Ammon's horn (tissue), 1 donor: ENCODE measurements at places on chromosomes 7 and 10.

GRCh38 chr7:125971656-125972055 lies 1042.0 kb upstream of the POT1 start:
- DNase-seq, result no peak

GRCh38 chr10:80168679-80169380 lies 36.3 kb downstream of the PLAC9 start:
- no peak for DNase-seq

GRCh38 chr10:55374917-55375316 lies 573.9 kb upstream of the PCDH15 start:
- no peak for DNase-seq

GRCh38 chr7:65441010-65441409 lies 67.4 kb downstream of the ZNF92 start:
- DNase-seq, result no peak

GRCh38 chr7:120799813-120800475 lies 58.0 kb downstream of the TSPAN12 start:
- DNase-seq, result no peak

DNA sequence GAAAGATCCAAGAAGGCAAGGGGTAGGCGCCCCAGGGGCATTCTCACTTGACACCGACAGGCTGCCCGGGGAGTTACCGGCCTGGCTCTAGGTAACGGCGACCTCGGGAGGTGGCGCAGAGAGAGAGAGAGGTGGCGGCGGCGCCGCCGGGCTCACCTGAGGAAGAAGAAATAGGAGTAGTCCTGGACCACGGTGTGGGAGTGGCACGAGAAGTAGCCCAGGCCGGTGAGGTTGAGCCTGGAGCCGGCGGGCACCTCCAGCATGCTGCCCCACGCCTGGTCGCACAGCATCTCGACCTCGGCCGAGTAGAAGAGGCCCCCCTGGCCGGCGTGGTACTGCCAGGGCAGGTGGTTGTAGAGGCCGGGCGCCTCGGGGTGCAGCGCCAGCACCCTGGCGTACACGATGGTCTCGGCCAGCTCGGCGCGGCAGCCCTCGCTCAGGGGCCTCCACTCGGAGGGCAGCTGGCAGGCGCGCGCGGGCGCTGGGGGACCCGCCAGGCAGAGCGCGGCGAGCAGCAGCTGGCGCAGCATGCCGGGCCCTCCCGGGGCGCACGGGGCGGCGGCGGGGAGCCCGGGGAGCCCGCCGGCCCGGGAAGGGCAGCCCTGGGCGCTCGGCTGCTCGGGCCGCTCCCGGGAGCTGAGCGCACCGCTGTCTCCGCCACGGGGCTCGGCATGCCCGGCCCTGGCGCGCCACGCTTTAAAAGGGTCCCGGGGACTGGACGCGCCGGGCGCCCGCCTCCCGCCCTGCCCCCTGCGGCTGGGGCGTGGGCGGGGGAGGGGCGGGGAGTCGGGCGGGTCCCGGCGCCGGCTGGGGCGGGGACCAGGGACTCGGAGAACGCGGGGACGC lies at the start of gene CCDC3:
Gene CCDC3 (minus strand): TSS at position 673 of the 846 bp plus-strand sequence. CDS start 143 bp downstream, at position 530.
- DNase-seq, result no peak

- no peak for DNase-seq
These were observed 80.7 kb downstream of the CDK6 start for GRCh38 chr7:92755680-92756079.

DNA sequence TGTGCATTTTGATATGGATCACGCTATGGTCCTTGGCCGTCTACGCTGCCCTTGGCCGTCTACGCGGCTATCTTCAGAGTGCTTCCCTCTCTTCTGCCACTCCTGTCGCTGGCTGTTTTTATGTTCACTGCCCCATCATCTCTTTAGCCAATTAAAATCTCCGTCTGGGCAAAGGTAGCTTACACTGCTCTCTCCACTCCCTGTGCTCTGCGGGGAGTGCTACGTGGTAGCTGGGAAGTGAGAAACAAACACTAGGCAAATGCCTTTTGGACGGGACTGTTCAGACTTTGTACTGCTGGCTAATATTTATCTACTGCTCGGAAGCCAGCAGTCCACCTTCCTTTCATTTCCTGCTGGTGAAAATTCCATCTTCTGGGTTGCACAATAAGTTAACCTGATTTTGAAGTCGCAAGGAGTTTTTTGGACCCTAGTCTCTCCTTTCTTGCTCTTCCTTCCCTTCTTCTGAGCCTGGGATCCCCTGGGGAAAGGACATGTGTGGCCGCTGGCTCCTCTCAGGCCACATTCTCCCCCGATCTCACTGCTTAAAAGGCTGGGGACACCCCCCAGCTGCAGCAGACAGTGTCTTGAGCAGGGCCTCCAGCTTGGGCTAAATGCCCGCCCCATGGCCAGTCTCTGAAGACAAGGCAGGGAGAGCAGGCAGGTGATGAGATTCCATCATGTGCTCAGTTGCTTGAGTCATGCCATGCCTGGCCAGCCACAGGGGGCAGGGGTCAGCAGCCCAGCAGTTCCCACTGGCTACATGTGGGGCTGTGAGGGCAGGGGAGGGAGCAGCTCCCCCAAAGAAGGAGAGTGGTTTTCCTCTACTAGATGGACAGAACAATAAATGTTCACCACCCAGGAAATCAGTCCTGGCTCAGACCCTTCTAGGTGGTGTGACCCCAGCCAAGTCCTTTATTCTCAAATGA lies 25.5 kb upstream of the RBM33 start:
- no peak for DNase-seq

DNA sequence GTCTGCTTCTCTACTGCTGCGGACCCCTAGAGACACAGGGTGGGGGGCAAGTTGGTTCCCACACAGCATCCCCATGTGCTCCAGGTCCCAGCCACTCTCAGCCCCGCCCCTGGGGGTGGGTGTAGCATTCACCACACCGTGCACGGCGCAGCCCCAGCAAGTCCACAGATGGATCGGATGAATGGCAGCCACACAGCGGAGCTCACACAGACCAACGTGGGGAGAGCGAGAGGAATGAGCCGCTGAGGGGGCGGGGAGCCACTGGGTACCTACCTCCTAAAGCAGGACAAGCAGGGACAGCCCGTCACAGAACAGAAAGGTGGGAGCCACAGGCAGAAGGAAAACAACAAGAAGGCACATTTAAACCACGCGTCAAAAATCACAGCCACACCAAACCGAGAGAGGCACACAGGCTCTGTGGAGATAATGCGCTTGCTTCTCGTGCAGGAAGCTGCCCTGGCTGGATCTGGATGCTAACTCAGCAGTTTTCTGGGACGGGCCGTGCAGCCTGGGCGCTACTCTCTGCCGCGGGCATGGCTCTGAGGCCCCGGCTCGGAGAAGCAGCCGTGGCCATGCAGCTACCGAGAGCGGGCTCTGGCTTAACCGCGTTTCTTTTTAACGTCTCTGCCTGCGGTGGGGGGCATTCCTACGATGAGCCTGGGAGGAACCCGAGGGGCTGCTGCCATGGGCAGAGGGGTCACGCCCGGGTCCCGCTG lies 102.5 kb downstream of the CYTH3 start:
- no peak for DNase-seq

DNA sequence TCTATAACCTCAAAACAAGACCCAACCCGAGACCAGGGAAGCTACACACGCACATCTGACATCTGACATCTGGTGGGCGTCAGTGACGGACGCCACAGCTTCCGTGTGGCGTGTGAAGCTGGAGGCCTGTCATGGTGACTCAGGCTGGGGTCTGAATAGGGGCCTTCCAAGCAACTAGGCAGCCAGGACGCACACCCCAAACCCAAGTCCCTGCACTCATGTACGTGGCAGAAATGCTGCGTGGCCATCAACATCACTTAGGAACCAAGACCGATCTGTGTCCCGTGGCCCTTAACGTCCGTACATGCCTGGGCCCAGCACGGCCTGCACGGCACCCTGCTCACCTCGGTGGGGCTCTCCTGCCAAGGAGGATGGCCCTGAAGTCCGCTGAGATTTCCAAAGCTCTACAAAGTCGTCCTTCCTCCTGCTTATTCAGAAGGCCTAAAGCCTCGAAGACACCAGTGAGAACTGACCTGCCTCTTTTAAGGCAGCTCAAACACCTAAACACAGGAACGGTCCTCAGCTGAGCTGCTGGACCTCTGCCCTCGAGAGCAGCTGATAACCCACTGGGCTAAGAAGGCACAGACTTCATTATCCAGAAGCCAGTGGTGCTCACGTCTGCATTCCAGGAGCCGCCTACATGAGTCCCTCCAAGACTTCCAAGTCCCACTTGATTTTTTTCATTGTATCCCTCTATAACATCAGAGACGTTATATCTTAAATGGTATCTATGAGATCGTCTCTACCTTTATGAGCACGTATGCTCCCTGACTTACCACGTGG lies 82.5 kb downstream of the DIP2C start:
- no peak for DNase-seq

DNA sequence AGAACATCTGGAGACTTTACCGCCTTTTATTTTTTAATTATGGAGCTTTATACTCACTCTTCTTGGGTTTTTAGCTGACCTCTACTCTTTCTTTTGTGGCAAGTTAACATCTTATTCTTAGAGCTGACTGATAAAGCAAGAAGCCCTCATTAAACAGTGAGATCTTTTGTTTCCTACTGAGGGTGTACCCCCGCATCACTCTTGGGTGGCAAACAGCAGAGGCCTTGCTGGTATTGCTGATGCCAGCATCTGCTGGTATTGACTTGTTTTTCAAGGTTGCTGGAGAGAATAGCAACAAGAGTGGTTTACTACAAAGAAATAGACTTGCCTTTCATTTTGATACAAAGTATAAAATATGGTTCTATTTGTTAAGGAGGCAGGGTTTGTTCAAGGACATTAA lies 154.7 kb downstream of the ARID5B start:
- no peak for DNase-seq

- no peak for DNase-seq
These were observed 85.4 kb downstream of the MKX start for GRCh38 chr10:27660268-27660667.

DNA sequence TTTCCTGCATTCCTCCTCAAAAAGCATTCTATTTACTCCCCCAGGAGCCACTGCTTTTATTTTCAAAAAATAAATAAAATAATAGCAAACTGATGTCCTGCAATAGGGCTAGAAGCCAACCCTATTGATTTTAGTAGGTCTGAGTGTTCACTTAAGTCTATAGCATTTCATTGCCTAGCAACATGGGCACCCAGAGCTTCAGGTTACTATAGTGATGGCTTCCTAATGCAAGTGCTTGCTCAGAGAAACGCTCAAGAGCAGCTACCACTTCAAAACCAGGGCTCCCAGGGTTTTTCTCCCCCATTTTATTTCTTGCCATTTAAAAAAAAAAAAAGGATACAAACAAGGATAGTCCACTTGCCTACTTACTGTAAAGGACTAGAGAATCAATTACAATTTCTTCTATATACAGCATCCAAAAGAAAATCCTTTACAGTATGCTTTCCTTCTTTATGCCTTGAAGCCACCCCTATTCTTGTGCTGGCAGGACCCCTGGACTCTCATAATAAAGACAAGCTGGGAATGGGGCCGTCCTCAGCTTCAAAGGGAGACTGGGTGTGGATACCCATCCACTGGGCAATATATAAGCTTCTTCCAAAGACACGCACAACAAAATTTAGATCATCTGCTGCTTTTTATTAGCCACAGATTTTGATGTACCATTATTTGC lies 133.3 kb downstream of the VPS41 start:
- DNase-seq, result no peak

GRCh38 chr7:12749746-12750145 lies 62.3 kb downstream of the ARL4A start:
- DNase-seq, result no peak

DNA sequence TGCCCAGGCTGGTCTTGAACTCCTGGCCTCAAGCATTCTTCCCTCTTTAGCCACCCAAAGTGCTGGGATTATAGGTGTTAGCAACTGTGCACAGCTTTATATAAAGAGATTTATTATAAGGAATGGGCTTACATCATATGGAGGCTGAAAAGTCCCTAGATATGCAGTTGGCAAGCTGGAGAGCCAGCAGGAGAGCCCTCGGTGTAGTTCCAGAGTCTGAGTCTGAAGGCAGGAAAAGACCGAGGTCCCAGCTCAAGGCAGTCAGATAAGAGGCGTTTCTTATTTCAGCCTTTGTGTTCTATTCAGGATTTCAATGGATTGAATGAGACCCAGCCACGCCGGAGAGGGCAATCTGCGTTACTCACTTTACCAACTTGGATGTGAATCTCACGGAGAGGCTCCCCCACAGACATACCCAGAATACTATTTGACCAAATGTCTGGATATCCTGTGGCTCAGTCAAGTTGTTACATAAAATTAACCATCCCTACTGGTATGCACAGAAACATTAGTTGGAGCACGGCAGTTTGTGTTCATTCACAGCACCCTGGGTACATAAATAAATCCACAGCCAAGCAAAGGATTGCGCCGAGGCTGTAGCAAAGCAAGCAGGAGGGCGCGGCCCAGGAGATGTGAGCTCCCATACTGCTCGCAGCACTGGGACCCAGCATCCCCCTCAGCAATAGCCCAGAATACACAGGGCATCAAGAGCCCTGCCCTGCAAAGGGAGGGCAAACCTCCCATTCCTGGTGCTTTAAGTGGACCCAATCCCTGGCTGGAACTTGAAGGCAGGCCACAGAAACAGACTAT lies 158.4 kb upstream of the ZNF32 start:
- DNase-seq, result no peak

DNA sequence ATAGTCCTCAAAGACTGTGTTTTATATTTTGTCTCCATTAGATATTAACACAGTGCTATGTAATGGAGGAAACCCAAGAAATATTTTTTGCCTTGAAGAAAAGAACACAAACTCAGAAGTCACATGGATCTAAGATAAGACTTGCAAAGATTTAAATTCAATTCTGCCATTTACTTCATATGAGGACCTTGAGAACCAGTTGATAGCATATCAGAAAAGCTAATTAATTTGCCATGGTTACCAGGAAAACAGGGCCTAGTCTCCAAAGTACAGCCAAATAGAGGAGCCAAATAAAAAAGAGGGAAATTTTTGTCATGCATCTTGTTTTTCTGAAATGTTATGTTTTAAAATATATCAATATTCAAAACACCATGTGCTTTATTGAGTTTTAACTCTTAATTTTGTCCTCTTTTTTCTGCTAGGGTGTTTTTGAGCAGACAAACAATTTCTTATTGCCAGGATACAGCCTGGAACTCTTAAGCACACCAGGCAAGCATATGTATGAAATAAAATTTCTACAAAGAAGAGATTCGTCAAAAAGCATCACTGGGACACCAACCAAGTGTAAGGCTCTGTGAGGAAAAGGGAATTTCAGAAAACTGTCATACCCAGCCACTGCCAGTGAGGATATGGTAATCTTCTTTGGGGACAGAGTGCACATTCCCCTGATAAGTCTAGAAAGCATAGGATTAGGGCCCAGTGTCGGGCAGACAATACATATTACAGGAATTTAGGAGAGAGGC lies 10.6 kb upstream of the TOMM7 start:
- no peak for DNase-seq

DNA sequence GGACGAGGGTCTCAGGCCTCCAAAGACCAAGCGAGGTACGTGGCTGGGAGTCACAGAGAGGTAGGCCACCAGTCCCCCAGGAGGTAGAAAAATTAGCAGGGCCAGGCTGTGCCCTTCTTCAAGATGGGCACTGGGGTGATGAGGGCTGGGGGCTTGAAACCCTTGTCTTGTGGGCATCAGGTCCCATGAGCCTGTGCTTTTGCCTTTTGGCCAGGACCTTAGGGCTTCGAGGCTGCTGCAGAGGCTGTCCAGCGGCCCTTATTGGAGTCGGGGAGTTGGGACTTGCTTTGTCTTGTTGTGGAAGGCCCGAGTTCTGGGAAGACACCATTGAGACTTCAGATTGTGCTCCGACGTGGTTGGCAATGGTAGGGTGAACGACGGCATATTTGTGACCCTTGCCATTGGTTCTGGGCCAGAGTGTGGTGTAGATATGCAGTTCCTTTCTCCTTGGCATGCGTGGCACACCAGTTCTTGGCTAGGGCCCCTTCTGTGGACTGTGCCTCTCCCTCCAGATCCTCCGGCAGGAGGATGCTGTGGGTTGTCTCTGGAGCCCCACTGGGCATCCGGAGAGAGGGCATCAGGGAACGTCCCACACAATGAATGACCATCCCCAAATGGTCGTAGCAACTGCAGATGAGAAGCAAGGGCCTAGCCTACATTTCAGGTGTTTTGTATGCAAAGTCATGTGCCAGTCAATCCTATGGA lies 931 bp downstream of the SH2D4B start:
- DNase-seq, result no peak
